ENCODE measurements at places on chromosomes 3 and 15.

DNA sequence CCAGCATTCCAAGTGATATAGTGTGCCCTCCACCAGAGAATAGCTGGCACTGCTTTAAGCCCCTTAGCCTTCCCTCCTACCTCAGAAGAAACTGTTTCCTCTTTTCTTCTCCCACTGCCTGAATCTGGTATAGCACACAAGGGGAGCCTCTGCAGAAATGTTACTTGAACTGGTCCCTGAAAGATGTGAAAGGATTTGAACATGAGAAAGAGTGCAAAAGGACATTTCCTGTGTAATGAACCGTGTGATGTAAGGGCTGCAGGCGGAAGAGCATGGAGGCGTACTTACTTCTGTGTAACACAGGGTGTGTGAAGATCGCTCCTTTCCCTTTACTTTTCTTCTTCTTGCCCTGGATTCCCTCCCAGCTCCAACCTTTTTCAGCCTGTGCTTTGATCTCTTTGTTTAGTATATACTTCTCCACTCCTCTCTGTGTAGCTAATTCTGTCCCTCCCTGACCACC, 8.4 kb downstream of the TMOD3 start:
- DNase-seq, result no peak

GRCh38 chr3:141411251-141411771, 43.0 kb downstream of the ZBTB38 start:
- DNase-seq, result no peak

- no peak for DNase-seq
Measured at GRCh38 chr15:85770096-85771041, 24.4 kb downstream of the KLHL25 start.

GRCh38 chr3:76400141-76400540, 614.8 kb upstream of the ZNF717 start:
- DNase-seq, result no peak

- DNase-seq, result no peak
Measured at GRCh38 chr15:70589728-70590127, 173.6 kb downstream of the UACA start.

DNA sequence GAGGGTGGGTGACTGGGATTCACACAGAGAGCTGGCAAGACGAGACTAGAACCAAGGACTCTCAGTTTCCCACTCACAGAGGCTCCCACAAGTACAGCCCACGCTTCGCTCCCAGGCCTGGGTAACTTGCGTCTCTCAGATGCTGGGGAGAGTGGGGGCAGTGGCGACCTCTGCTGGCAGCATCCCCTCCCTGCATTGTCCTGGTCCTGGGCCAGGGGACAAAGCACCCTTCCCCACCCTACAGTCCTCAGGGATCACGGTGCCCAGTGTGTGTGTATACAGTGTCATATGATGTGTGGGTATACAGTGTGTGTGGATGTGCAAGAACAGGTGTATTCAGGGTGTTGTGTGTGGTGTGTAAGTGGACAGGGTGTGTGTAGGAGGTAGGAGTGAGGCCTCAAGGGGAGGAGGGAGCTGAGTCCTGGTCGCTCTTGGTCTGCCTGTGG, 12.8 kb downstream of the VILL start:
- no peak for DNase-seq

DNA sequence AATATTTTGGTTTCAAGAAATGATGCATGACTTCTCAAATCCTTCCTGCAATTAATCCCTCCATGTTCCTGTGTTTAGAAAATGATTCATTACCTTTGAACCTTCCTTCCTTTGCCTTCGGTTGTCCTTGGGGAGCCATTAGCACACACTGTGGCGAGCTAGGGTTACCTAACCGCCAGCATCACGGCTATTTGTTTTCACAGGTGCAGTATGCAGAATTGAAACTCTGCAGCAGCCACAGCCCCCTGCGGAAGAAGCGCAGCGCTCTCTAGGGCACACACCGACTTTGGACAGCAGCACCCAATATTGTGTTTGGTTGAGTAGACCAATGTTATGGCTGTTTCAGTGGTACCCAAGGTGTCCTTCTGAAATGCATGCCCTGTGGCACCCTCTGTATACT, 247.4 kb downstream of the MCTP2 start:
- no peak for DNase-seq

GRCh38 chr3:45623846-45624245, 29.3 kb downstream of the LIMD1 start:
- DNase-seq, result no peak

- DNase-seq, result no peak
Measured at GRCh38 chr3:46524008-46524407, 26.2 kb downstream of the RTP3 start.

- no peak for DNase-seq
Measured at GRCh38 chr3:68740087-68740486, 192.3 kb downstream of the TAFA4 start.

DNA sequence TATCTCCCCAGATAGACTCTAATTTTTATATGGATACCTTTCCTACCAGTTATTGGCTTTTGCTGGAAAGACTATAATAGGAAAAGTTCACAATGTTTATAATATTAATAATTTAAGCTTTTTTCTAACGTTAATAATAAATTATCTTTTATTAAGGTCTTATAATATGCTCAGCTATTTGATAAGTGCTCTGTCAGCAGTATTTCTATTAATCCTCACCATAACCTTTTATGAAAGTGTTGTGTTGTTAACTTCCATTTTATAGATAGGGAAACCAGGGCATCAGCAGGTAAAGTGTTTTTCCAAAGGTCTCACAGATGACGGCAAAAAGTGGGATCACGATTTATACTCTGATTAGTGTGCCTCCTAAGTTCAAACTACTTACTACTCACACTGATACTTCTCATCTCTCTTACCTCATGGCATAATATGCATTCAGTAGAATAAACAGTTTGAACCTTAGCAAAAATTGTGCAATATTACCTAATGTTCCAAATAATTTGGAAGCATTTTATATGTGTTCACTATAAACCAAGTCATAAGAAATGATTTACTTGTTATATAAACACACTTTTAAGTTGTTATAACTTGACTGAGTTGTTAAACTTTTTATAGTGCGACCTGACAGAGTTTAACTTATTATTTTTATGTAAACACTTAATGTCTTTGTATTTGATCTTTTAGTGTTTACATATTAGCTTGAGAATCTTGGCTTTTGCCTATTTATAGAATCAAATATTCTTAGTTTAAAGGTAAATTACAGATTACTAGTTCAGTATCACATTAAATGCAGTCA, 274.9 kb upstream of the DCBLD2 start:
- no peak for DNase-seq

- DNase-seq, result no peak
Measured at GRCh38 chr15:94538280-94538679, 306.9 kb downstream of the MCTP2 start.

GRCh38 chr3:52848617-52849016, 13.8 kb upstream of the MUSTN1 start:
- no peak for DNase-seq

DNA sequence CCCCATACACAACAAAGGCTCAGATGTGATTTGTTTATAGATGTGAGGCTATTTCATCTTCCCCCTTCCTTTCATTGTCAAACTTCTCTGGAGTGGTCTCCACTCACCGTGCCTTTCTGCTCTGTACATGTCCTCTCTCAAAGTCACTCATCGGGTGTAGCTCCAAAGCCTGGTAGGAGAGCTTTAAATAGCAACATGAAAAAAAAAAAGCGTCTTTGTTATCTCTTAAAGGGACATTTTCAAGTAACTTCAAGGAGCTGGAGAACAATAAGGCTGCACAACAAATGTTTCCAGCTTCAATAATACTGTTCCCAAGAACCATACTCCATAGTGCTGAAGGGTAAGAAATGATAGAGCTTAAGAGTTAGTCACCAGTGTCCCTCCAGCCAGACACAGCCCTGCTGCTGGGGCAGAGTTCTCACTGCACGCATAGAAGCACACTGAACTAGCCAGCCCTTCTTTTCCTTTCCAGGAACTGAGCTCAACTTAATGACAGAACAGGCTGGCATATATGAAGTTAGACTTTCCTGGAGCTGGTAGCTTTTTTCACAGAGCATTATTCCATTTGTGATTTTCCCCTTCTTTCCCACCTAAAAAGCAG, 8.1 kb downstream of the FBXO40 start:
- DNase-seq, result no peak

- DNase-seq, result no peak
Measured at GRCh38 chr3:169666076-169666375, 2.5 kb upstream of the MECOM start.

DNA sequence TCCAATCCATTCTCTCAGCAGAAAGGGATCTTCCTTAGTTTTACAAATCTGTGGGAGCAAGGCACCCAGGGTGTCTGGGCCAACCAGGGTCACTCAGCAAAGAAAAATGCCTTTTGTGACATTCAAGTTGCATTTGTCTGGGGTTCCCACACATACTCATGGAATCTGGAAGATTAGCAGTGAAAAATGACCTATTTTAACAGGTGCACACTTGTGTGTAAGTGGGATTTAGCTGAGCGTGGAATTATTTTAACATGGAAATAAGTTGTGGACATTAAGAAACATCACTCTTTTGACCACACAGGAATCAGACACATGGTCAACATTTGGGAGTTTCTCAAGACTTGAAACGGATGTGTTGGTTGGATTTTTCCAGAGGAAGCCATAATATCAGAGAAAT, 234.9 kb downstream of the OPA1 start:
- DNase-seq, result no peak

DNA sequence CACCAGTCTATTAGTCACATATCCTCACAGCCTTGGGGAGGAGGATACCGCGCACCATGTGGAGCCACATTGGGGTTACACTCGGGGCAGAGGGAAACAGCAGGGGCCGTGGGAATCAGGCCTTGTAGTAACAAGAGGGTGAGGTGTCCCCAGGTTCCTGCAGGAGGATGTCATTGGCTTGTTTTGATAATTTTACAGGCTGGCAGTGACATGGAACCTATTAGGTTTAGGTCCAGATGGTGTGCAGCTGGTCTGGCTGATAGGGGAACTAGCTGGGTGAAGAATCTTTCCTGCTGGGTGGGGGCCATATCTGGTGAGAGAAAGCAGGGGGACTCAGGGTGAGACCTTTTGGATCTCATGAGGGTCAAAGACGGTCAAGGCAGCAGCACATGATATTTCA, 9.8 kb upstream of the MEF2A start:
- DNase-seq, result no peak

- DNase-seq, result no peak
Measured at GRCh38 chr3:120025520-120025919, 68.7 kb downstream of the GSK3B start.

GRCh38 chr3:120114981-120115380, 20.7 kb upstream of the GSK3B start:
- DNase-seq, result no peak

DNA sequence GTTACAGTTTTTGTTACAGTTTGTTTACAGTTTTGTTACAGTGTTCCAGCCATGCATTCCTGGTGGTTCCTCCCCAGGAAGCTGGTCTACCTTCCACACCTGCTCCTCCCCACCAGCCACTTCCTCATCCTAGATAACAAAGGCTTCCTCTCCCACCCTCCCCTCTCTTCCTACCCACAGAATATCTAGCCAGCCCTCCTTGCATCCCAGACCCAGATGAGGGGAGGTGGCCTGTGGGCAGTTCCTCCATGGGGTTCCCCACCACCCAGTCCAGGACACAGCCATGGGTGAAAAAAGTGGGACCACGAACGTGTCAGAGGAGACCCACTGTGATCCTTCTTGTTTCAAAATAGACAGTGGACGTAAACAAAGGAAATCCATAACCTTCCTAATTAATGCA, 122.8 kb upstream of the ABHD17C start:
- DNase-seq, result no peak

DNA sequence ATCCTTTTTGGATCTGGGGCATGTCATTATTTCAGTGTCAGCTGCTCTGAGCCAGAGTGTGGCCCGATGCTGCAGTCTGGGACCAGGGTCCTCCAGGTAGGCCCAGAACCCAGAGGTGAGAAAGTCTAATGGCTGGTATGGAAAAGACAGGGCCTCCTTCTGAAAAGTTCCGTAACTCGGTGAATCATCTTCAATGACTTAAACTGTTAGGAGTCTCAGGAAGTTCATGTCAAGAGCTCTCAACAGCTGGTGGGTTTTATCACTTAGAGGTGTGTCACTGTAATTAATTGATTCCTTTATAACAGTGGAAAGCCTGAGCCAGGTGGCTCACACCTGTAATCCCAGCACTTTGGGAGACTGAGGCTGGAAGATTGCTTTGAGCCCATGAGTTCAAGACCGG, 28.5 kb upstream of the PDE8A start:
- no peak for DNase-seq

DNA sequence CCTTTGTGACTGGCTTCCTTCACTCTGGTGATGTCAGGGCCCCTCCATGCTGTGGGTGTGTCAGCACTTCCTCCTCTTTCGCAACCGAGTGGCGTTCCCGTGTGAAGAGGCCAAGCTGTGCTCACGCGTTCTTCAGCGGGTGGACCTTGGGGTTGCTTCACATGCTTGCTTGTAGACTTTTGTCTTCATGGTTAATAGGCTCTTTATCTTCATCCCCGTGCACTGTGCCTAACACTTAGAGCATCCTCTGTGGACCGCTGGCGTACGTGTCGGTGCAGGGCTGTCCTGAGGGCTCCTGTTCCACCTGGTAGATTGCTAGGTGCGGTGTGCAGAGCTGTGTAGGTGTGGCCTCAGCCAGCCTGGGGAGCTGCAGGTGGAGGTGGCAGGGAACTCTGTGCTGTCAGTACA, 182.3 kb downstream of the OR4M2 start:
- no peak for DNase-seq

Measured in NK-92 treated with Interleukin-12 subunit alpha and Interleukin-12 subunit beta, amount 100 ng/mL, for 24 hours (cell line).